ENCODE measurements at places on chromosomes 12 and 14. TPM values are rescaled to one million over a fixed set of nuclear protein-coding genes. Genes with fewer than 3 reads are reported as not detected.

Gene NXPH4
- total RNA-seq: not detected

Gene TMEM253
- total RNA-seq: 63.7 TPM

Gene AGAP2
- 125 TPM for total RNA-seq

Gene SYCP3
- not detected for total RNA-seq

Gene PIANP
- not detected for total RNA-seq

Gene PGF
- not detected for total RNA-seq

Gene RNF212B
- not detected for total RNA-seq

DNA sequence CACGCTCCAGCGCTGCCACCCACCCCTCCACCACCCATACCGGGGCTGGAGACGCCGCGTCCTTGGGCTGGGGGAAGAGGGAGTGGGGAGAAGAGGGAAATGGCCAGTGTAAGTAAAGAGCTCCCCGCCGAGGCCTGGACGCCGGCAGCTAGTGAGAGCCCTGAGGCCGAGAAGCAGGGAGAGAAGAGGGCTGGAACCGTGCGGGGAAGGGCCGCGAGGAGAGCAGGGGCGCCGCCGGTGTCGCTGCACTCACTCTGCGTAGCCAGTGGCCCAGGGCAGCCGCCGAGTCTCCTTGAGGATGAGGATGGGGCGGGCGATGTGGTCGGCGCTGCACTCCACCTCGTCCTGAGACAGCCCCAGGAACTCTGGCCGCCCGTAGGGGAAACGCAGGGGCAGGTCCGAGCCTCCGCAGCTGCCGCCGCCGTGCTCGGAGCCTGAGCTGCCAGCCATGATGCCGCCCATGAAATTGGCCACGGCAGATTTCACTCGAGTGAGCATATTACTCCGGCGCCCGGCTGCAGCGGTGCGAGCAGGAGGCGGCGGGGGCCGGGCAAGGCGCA lies 631 bp downstream of the PPM1H start:
- peak; percentile 35 for DNase-seq
- peak overlapping the region; percentile 78 for H3K4me3 ChIP-seq
- no peaks in the 10 kb centered on the region for H3K27me3 ChIP-seq

DNA sequence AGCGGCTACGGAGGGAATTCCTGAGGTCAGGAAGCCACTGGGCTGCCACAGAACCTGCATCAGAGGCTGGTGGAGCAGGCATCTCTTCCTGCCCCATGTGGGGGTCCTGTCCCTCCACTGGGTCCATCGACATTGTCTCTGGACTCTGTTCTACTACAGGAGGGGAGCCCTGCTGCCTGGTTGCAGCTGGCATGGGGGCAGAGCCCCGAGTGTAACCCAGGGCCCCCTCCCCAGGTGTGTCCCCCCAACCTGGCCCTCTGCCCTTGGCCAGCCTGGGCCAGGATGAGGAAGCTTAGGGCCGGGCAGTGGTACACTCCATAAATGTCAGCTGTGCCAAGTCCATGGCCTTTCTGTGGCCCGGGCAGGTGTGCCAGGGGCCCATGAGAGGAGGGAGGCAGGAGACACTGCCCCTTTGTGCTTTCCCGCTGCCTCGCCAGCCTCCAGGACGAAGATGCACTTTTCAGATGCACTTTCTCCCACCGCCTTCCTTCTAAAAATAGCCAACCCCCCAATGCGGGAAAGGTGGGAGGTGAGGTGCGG lies 4.0 kb upstream of the EXOC3L4 start:
- H3K36me3 ChIP-seq: no peaks in the 10 kb centered on the region
- H3K4me3 ChIP-seq: no peak overlapping the region
- no peak for DNase-seq
- no peak overlapping the region for H3K27ac ChIP-seq
- H3K27me3 ChIP-seq: peaks cover 4% of the 10 kb centered on the region

GRCh38 chr14:52914295-52914694 lies 36.6 kb downstream of the FERMT2 start:
- H3K4me3 ChIP-seq: no peak overlapping the region
- no peak for DNase-seq
- H3K27ac ChIP-seq: no peak overlapping the region
- H3K36me3 ChIP-seq: no peaks in the 10 kb centered on the region
- peaks cover 5% of the 10 kb centered on the region for H3K4me1 ChIP-seq

DNA sequence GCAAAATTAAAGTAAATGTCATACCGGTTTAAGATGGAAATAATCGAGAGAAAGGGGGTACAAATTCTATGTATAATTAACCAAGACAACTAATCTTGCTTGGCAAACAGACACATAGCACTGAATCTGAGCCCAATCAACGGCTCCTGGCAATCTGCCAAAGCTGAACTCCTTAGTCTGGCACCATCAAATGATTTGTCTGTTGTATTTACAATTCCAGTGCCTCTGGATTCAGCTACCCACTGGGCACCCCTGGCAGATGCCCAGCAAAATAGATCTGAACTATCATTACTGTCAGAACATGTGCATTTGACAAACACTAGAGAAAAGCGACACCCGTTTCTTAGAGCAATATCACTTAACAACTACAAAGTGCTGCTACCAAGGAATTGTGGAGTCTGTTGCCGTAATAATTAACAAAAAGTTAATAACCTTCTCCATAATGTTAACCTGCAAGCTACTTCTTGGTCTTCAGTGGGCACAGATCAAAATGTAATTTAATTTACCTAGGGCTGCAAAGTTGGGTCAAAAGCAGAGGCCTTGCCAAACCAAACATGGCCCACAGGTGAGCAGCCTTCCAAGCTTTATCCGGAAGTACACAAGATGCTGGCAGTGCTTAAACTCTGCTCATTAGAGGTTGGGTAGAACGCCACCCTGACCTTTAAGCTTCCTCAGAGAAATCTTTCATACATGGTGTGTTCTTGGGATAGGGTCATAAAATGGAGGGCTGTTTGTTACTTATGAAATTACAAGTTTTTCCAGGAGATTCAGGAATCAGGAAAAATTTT lies 7.6 kb downstream of the EGLN3 start:
- H3K36me3 ChIP-seq: no peaks in the 10 kb centered on the region
- DNase-seq: peak; percentile 45
- peak overlapping the region; percentile 38 for H3K27ac ChIP-seq
- no peaks in the 10 kb centered on the region for H3K27me3 ChIP-seq

DNA sequence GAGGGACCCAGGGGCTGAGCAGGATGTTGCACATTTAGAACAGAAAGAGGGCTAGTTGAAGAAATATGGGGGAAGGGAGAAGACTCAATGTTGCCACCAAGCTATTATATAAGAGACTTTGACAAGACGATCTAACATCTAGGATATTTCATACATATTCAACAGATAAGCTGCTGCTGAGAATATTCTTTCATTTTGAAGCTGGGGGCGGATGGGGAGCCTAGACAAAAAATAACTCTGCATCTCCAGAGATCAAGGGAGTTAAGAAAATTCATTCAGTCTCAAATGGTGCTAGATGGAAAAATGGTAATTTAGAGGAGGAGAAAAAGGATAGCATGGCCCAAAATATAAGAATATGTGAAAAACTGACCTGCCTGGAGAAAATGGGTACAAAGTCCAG lies 415.6 kb downstream of the MDGA2 start:
- no peaks in the 10 kb centered on the region for H3K4me1 ChIP-seq
- H3K27me3 ChIP-seq: no peaks in the 10 kb centered on the region
- no peak for DNase-seq
- H3K36me3 ChIP-seq: no peaks in the 10 kb centered on the region
- no peak overlapping the region for H3K27ac ChIP-seq
- no peak overlapping the region for H3K4me3 ChIP-seq

DNA sequence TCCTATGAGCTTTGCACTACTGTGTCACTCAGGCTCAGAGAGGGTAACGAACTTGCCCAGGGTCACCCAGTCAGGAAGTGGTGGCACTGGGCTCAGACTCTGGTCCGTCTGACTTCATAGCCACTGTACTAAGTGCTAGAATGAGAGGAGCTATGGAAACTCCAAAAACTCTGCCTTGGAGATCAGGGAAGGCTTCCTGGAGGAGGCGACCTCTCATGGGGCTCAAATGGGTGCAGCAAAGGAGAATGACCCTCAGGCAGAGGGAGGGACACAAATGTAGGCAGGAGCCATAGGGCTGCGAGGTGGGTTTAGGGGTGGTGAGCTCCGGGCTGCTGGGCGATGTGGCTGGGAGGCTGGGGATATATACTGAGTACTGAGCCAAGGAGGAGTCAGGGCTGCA lies 3.2 kb downstream of the CCDC197 start:
- no peak overlapping the region for H3K27ac ChIP-seq
- H3K36me3 ChIP-seq: no peaks in the 10 kb centered on the region
- no peaks in the 10 kb centered on the region for H3K4me1 ChIP-seq
- DNase-seq: no peak
- H3K27me3 ChIP-seq: no peaks in the 10 kb centered on the region

GRCh38 chr12:21771311-21771710 lies 3.2 kb downstream of the KCNJ8 start:
- no peak for DNase-seq
- no peak overlapping the region for H3K27ac ChIP-seq
- peaks cover 12% of the 10 kb centered on the region for H3K27me3 ChIP-seq
- H3K4me3 ChIP-seq: no peak overlapping the region
- no peaks in the 10 kb centered on the region for H3K36me3 ChIP-seq
- peaks cover 15% of the 10 kb centered on the region for H3K4me1 ChIP-seq

GRCh38 chr12:24487606-24488005 lies 461.3 kb downstream of the BCAT1 start:
- no peak overlapping the region for H3K27ac ChIP-seq
- no peaks in the 10 kb centered on the region for H3K36me3 ChIP-seq
- DNase-seq: no peak

DNA sequence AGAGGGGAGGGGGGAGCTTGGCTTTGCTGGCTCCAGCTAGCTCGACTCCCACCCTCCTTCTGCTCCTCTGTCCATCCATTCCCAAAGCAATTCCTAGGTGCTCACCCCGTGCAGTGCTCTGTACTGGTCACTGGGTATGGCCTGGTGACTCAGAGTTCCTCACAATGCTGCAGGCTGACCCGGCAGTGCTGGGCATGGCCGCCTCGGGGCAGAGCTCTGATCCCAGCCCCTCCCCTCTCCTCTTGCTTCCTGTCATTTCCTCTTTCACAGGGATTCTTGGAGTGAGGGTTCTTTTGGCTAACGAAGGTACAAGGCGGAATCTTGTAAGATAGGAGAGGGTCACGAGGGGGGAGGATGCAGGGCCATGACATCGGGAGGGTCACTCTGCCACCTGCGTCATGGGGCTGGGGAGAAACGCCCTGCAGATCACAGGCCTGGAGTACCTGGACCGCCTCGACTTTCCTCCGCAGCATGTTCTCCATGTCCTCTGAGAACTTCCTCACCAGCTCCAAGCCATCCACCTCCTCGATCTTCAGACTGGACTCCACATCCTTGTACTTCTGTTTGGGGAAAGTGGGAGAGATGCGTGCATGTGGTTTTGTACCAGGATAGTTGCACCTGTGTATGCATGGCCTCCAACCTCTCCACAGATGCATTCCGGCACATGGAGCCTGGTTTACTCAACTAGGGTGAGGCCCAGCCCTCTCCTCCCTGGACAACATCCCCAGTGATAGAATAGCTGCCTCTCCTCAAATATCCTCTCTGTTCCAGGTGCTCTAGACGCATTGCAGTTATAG lies 5.7 kb downstream of the CACNA2D4 start:
- no peak overlapping the region for H3K27ac ChIP-seq
- no peaks in the 10 kb centered on the region for H3K4me1 ChIP-seq
- H3K36me3 ChIP-seq: no peaks in the 10 kb centered on the region

- peak; percentile 21 for DNase-seq
- no peak overlapping the region for H3K4me3 ChIP-seq
- H3K4me1 ChIP-seq: peaks cover 3% of the 10 kb centered on the region
- no peaks in the 10 kb centered on the region for H3K36me3 ChIP-seq
- no peaks in the 10 kb centered on the region for H3K27me3 ChIP-seq
These were observed 159.4 kb downstream of the TSPAN9 start for GRCh38 chr12:3236345-3237187.

DNA sequence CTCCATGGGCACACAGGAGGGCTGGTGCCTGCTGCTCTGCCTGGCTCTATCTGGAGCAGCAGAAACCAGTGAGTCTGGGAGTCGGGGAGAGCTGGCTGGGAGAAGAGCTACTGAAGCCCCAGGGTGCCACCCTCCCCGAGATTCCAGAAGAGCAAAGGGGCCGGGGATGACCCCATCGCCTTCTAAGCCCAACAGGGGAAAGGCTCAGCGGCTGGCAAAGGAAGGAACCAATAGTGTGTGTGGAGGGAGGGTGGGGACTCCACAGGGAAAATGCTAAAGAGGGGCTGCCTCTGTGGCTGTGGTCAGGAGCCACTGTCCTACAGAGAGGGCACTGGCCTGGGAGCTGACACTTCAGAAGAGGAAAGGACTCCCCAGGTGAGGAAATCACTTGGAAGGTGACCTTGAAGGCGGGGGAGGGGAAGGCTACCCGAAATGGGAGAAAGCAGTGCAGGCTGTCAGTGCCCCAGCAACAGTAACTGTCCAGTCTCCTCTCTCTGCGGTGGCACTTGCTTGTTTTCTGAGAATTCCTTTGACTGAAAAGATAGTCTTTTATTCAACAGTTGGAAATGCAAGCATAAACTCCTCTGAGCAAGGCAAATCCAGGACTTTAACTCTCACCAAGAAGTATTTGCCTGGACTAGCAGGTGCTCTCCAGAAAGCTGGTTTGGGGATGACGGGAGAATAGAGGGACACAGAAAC lies 552 bp downstream of the TAPBPL start:
- peak overlapping the region; percentile 73 for H3K4me3 ChIP-seq
- peaks cover 8% of the 10 kb centered on the region for H3K36me3 ChIP-seq

- no peak overlapping the region for H3K4me3 ChIP-seq
- no peaks in the 10 kb centered on the region for H3K27me3 ChIP-seq
- H3K27ac ChIP-seq: no peak overlapping the region
These were observed 169.9 kb downstream of the KTN1 start for GRCh38 chr14:55749946-55750345.

DNA sequence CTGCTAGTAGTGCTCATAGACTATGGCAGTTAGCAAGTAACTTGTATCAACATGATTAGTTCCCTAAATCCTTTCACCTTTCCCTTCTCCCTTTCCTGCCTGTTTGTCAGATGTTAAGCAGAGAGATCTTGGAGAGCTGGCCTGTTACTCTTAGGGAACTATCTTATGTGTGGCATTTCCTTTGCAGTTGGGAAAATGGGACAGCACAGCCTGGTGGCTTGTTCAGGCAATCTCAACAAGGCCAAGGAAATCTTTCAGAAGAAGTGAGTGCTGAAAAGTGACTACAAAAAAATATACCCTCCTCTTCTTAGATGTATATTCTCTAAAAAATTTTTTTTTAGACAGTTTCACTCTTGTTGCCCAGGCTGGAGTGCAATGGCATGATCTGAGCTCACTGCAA lies 7.4 kb downstream of the PARP2 start:
- DNase-seq: no peak
- no peaks in the 10 kb centered on the region for H3K27me3 ChIP-seq
- peaks cover 63% of the 10 kb centered on the region for H3K36me3 ChIP-seq

- no peaks in the 10 kb centered on the region for H3K36me3 ChIP-seq
- H3K4me3 ChIP-seq: no peak overlapping the region
- H3K27me3 ChIP-seq: no peaks in the 10 kb centered on the region
- no peaks in the 10 kb centered on the region for H3K4me1 ChIP-seq
- no peak for DNase-seq
These were observed 702.8 kb downstream of the VRK1 start for GRCh38 chr14:97499790-97500481.
